ENCODE measurements at places on chromosomes 7 and 10.
A peak's percentile ranks its signal among the peaks of the same experiment; 100 is the strongest.

- DNase-seq, result no peak
Observed at GRCh38 chr10:78821052-78821451, 247.7 kb upstream of the ZMIZ1 start.

DNA sequence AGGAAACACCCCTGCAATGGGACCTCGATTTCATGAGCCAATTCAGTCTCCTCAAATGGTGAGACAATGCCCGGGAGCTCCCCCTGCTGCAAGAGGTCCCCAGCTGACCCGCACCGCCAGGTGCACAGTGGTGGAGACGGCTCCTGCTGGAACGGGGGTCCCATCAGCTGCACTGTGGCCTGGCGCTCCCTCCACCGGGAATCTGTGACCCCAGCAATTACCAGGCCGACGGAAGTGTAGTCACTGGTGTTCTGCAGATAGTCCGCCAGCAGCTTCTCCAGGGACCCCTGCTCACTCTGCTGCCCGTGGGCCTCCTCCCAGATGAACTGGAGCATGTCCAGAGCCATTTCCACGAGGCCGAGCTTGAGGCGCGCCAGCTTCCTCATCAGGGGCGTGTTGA lies 64.9 kb upstream of the NKX6-2 start:
- DNase-seq, result no peak

DNA sequence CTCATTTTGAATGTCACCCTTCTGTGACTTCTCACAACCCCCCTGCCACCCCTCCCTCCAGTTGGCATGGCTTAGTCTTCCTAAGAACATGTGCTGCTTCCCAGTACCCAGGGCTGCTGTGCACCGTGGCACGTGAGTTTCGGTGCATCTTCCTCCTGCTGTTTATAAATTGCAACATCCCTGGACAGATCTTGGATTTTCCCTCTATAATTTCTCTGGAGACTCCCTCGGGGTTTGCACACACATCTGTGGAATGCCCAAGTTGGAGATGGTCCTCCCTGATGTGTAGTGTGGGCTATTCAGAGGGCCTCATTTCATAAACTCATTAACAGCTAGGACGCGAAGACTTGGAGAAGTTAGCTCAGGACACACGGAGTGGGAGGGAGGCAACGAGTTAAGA lies 52.9 kb downstream of the IKZF1 start:
- no peak for DNase-seq

DNA sequence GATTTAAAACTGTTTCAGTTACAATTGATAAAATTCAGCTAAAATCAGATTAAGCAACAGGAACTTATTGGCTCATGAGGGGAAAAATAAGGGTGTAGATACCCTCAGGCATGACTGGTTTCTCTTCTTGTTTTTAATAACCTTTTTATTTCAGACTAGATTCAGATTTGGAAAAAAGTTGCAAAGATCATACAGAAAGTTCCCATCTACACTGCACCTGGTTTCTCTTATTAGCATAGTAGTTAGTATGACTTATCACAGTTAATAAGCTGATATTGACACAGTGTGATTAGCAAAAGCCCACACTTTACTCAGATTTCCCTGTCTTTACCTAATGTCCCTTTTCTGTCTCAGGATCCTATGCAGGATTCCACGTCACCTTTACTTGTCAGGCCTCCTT lies 53.3 kb downstream of the HTR5A start:
- no peak for DNase-seq

DNA sequence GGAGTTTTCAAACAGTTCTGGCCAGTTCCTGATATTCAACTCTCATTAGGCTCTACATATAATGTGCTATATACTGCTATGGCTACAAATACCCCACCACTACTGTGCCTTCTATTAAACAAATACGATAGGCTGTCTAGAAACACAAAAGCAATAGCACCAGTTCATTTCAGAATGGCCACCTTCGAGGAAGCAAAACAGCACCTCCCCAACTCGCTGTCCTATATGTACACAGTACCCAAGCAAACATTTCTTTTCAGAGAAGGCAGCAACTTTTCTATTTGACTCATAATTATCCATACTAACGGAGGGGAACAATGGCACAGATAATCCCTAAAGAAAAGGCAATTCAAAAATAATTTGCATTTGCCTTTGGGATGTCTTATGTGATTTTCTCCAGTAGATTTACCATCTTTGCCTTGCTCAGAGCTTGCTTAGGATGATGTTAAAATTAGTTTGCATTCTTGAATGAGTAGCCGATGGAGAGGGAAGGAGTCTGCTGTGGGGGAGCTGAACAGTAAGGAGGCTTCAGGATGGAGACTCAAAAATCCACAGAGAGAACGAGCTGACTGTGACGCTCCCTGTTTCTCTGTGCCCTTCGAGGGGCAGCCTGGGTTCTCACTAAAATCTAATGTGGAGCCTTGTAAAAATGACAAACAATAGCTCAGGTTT lies 218.7 kb downstream of the FANK1 start:
- no peak for DNase-seq

GRCh38 chr10:6363511-6363910 lies 160.8 kb downstream of the PFKFB3 start:
- DNase-seq, result no peak

GRCh38 chr10:44995914-44996669 lies 4.6 kb upstream of the ZNF22 start:
- DNase-seq, result no peak

- no peak for DNase-seq
Observed at GRCh38 chr10:120929166-120929565, 78.0 kb downstream of the WDR11 start.

GRCh38 chr10:51168086-51168815 lies 94.0 kb downstream of the PRKG1 start:
- no peak for DNase-seq

DNA sequence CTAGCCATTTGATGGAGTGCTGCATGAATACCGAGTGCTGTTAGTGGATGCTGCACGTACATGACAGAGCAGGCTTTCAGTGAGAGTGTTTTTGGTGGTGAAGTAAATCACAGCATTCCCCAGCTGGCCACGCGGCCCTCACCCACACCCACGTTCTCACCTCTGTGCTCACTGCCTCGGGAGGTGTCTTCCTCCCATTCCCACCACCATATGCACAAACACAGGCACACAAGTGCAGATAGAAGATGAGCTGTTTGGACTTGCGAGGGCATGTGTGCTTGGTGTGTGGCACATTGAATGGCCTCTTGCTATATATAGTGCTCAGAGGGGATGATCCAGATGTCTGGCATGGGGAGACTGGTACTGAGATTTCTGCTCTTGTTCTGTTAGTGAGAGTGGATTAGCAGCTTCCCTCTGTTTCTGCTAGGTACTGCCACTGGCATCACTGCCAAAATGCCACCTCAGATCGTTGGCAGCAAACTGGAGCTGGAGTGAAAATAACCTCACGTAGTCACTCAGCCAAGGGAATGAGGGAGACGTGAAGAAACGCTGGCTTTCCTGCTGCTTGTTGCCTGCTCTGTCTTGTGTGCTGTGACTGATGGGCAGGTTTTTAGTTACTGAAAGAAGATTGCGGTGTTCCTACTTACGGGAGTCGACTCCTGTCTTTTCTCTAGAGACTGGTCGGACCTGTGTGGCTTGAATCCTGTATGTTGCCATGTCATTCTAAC lies 19.1 kb downstream of the DNAJB6 start:
- no peak for DNase-seq

DNA sequence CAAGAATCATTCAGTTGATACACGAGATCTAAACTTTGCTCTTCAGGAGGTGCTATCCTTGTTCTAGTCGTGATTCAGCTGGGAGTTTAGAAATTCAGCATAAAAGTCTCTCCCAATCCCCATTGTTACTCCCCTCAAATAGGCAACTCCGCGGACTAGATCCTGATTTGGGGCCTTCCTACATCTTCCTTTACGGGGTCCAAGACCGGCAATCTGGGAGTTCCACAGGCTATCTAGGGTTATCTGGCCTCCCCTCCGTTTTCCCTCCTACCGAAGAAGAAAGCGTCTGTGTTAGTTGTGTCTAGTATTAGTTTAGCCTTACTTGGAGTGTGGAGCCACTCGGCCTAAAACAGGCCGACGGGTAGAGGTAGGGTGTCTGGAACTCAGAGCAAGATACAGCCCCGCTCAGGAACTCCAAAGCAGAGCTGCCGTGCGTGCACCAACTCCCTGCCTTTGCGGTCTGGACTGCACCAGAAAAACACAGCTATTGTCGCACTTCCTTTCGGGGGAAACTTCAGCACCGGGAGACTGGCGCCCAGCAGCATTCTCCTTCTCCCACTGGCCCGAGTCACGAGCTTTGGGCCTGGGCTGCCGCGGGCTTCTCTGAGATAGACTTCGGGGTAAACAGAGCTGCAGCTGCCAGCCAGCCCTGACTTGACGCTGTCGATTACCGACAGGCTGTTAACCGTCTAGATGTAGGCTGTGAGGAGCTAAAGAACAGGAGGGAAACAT lies 1.5 kb upstream of the DLX5 start:
- DNase-seq, result no peak

GRCh38 chr7:150733482-150734095 lies 3.6 kb upstream of the GIMAP5 start:
- DNase-seq, result no peak

DNA sequence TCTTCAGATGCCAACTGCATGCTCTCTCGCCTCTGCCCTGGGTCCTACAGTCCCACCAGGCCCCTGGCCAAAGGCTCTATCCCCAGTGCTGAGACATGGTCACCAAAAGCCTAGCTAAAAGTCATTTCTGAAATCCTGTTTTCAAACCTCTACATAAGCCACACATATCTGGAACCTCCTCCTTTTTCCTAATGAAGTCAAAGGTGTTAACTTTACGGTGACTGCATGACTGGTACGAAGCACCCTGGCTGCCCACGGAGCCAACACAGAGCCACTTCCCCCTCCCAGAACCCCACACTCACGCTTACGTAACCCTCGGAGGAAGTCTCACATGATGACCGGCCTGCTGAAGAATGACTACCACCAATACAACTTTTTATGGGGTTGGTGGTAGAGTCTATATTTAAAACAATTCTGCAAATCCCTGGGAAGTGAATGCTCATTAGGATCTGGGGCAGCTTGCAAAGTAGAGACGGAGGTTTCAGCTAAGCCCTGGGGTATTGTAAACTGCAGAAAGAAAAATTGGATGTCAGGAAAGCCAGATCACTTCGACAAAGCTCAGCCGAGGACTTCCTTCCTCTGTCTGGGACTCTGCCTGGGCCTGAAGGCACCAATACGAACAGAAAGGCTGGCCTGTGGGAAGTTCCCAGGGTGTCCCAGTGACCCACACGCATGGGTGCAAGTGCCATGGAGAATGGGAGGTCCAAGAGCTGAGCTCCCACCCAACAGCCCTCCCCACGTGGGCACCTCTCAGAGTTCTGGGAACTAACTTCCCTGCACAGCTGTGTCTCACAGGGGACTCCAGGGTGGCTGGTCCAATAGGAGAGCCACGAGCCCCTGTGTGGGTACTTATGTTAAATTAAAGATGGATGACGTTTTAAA lies 50.7 kb downstream of the PDGFA start:
- DNase-seq, result peak; percentile 2

GRCh38 chr10:107924458-107924857 lies 760.0 kb upstream of the SORCS1 start:
- no peak for DNase-seq

DNA sequence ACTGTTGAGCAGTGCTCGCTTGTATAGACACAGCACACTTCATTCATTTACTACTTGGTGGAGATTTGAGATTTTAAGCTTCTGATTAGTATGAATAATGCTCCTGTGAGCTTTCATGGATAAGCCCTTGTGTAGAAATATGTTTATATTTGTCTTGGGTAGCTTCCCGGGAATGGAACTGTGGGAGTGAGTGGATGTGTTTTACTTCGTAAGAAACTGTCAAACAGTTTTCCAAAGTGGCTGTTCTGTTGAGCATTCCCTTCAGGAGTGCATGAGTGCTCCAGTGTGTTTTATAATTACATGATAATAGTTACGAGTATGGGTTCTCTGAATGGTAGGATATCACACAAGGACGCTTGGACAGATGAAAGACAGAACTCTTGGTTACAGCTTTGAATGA lies 49.4 kb downstream of the VWC2 start:
- no peak for DNase-seq

GRCh38 chr7:95897557-95898251 lies 125.3 kb downstream of the DYNC1I1 start:
- no peak for DNase-seq

- no peak for DNase-seq
Observed at GRCh38 chr7:153386556-153386955, 627.0 kb downstream of the ACTR3B start.

GRCh38 chr7:37201003-37201875 lies 247.4 kb downstream of the ELMO1 start:
- peak; percentile 49 for DNase-seq

GRCh38 chr7:2796358-2797352 lies 47.5 kb downstream of the GNA12 start:
- no peak for DNase-seq

- no peak for DNase-seq
Observed at GRCh38 chr10:110647136-110647430, 2.9 kb downstream of the RBM20 start.

GRCh38 chr10:95356-96115 lies 39.7 kb upstream of the ZMYND11 start:
- DNase-seq, result no peak

GRCh38 chr10:87865241-87865881 lies 1.9 kb downstream of the PTEN start:
- DNase-seq, result no peak

All from CD4-positive, alpha-beta T cell treated with Interleukin-2 at 100 ng/mL for 4 hours (primary cell).